ENCODE measurements at places on chromosomes 4 and X.

- no peak for DNase-seq
Measured at GRCh38 chr4:2341911-2342652, 76.4 kb downstream of the ZFYVE28 start.

- no peak for DNase-seq
Measured at GRCh38 chr4:163660636-163661035, 166.1 kb downstream of the TMA16 start.

GRCh38 chr4:85929961-85930665 lies 429.7 kb downstream of the MAPK10 start:
- DNase-seq = no peak

DNA sequence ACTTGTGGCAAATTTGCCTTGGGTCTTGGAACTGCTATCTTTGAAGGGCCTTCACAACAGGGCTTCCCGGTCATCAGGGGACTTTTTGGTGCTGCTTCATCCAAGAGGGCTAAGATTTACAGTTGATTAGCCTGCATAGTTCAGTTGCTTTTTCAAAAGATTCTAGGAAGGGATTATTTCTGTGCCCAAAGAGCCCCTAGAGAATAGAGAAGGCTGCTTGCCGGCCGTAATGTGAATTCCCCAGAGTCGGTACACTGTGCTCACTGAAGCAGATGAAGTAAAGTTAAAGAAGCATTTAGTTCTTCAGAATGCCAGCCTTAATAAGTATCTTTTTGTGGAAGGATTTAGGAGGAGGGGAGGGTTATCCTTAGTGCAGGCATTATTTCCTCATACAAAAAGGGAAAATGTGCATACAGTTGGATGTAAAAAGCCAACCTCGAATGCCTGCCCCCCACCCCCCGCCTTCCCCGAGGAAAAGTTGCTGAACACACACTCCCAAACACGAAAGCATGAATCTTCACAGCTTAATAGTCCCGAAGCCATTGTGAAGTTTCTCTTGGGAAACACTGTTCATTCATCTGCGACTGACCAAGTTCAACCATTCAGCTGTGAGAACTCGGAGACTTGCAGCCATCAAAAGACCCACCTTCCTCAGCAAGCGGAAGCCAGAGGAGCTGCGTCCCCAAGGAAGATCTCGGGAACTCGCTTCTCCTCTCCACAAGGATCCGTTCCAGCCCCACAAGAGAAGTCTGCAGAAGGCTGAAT lies 47.6 kb downstream of the ANOS1 start:
- no peak for DNase-seq

- DNase-seq = no peak
Measured at GRCh38 chr4:40455340-40455902, 120.3 kb downstream of the CHRNA9 start.
